ENCODE measurements at places on chromosomes 11 and 22. TPM values are rescaled to one million over a fixed set of nuclear protein-coding genes. Genes with fewer than 3 reads are reported as not detected.

Gene EXPH5
- 2.3 TPM for total RNA-seq

Gene TCP11L1
- 22.5 TPM for total RNA-seq

Gene POTEH
- not detected for total RNA-seq

Gene CELSR1
- 0.73 TPM for total RNA-seq

Gene NNMT
- 367 TPM for total RNA-seq

Gene CDON
- total RNA-seq = 7.9 TPM

Gene LRRC4C
- 0.15 TPM for total RNA-seq

Gene TRIM48
- not detected for total RNA-seq

Gene SCN2B
- total RNA-seq = 0.99 TPM

Gene DBX1
- not detected for total RNA-seq

Gene BIK
- not detected for total RNA-seq

Gene ARHGAP20
- 13.8 TPM for total RNA-seq

Gene KBTBD3
- total RNA-seq = 5.5 TPM

Gene NTM
- total RNA-seq = 15.0 TPM

Gene SLC22A12
- not detected for total RNA-seq

Gene CDHR5
- not detected for total RNA-seq

Gene HTR3A
- not detected for total RNA-seq

Gene PHF21B
- not detected for total RNA-seq

Gene SAA4
- total RNA-seq = not detected

Gene RHOD
- total RNA-seq = 20.2 TPM

Gene AIFM3
- 2.6 TPM for total RNA-seq

Gene JHY
- total RNA-seq = 1.3 TPM

Gene TRIM49
- not detected for total RNA-seq

Gene TTLL1
- total RNA-seq = 15.3 TPM

Gene OR52E8
- total RNA-seq = not detected

Gene DEFB131B
- total RNA-seq = not detected

Gene PRR33
- not detected for total RNA-seq

Gene CHRDL2
- not detected for total RNA-seq

Gene CHCHD10
- total RNA-seq = 0.58 TPM

Gene SERPING1
- total RNA-seq = 9.6 TPM

Gene MMP27
- 0.44 TPM for total RNA-seq

Gene MS4A1
- total RNA-seq = not detected

Gene BTBD18
- total RNA-seq = not detected

Gene RAB39A
- total RNA-seq = not detected

Gene CARD10
- 2.0 TPM for total RNA-seq

Gene NCAM1
- 0.15 TPM for total RNA-seq

Gene GVQW3
- 1.8 TPM for total RNA-seq

Gene USH1C
- total RNA-seq = not detected

Gene DYNC2H1
- total RNA-seq = 55.7 TPM

Gene TRIM51
- total RNA-seq = not detected

Gene TYR
- total RNA-seq = not detected

Gene APOBEC3G
- 15.3 TPM for total RNA-seq

Gene MMP13
- not detected for total RNA-seq

Gene HBE1
- 0.33 TPM for total RNA-seq

Gene SUSD2
- total RNA-seq = 2.6 TPM

Gene CTTN
- 551 TPM for total RNA-seq

Gene P2RX6
- total RNA-seq = 3.6 TPM

Gene OR51B5
- 0.29 TPM for total RNA-seq

Gene TUB
- 4.5 TPM for total RNA-seq

Gene NXPE2
- under 0.01 TPM for total RNA-seq

Gene RTN4RL2
- total RNA-seq = not detected

Gene CLDN5
- total RNA-seq = 0.17 TPM

Gene KCNE3
- total RNA-seq = 1.0 TPM

Gene MLC1
- not detected for total RNA-seq

Gene PRR5L
- total RNA-seq = 0.29 TPM

Gene NAALAD2
- 2.5 TPM for total RNA-seq

Gene ADORA2A
- 1.2 TPM for total RNA-seq

Gene ART1
- total RNA-seq = not detected

Gene RAG2
- not detected for total RNA-seq
